Cortex of kidney (tissue), 1 donor: ENCODE measurements at places on chromosomes 2 and 18.

GRCh38 chr2:78420132-78420531 is 605.4 kb upstream of the REG3G start:
- no peak for DNase-seq

GRCh38 chr2:70656421-70657010 is 102.9 kb upstream of the TGFA start:
- DNase-seq = no peak

DNA sequence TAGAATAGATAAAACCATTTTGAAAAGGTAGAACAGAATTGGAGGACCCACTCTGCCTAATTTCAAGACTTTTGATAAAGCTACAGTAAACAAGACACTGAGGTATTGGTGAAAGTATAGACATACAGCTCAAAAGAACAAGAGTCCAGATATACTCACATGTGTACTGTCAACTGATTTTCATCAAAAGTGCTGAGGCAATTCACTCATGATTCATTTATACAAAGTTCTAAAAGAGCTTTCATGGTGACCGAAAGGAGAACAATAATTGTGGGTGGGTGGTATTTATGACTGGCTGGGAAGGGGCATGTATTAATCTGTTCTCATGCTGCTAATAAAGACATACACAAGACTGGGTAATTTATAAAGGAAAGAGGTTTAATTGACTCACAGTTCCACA is 7.3 kb downstream of the MAP4K3 start:
- no peak for DNase-seq

DNA sequence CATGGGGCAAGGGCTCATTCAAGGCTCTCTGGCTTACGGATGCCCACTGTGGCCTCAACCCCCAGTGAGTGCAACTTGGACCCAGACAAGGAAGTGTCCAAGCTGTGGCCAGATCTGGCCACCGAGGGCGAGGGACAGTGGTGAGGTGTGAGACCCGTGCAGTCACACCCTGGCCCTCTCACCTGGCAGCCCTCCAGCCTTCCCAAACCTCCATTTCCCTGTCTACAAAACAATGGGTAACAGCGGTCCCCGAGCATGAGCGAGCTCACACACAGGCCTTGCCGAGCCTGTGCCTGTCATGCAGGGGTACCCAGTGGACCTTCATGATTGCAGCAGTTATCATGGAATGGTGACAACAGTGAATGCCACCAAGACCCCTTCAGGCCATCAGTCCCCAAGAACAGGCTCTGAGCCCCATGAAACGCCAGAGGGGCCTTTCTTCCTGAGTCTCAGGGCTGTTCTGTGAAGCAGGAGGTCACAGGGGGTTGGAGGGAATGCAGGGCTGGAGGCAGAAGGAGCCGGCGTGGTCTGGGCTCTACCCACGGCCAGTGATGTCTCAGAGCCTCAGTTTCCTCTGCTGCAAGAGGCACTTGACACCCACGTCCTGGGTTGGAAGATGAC is 49.8 kb downstream of the RAMP1 start:
- no peak for DNase-seq

- DNase-seq = no peak
These were observed 12.1 kb downstream of the CD226 start for GRCh38 chr18:69935319-69936190.

- DNase-seq = no peak
These were observed 22.2 kb downstream of the KCNG2 start for GRCh38 chr18:79819968-79820351.

DNA sequence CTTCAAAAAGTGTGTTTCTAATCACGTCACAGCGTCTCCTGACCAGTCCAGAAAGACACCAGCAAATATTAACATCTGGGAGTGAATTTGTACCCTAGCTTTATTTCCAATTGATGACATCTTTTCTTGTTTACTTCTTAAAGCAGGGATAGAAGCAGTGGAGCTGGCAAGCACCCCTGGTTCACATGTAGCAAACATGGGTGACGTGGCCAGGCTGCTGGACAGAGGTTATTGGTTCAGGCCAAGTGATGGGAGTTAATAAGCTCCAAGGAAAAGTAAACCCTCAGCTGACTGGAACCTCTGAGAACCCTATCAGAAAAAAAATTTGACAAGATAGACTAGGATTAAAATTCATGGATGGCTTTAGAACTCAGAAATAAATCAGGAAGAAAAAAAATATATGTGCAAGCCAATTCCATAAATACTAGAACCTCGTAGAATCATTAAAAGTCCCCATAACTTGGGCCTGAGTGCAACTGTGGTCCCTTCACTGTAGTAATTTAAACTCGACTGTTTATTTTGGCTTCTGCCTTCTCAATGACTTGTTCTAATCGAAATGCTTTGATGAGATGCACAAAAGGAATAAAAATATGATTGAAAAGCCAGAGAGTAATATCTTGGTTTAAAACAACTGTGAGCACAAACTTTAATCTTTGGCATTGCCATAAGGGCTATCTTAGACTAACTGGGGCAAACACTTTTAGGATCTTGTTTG is 121.5 kb upstream of the CTAGE1 start:
- DNase-seq = no peak

DNA sequence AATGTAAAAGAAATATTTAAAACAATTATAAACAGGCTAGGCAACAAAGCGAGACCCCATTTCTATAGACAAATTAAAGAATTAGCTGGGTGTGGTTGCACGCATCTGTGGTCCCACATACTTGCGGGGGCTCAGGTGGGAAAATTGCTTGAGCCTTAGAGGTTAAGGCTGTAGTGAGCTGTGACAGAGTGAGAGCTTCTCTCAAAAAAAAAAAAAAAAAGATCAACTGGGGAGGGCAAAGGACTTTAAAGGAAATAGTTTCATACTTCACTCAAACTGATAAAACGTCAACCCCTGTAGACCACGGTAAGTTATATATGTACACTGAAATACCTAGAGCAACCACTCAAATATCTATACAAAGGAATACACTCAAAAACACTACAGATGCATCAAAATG is 37.5 kb downstream of the MGAT4A start:
- no peak for DNase-seq

DNA sequence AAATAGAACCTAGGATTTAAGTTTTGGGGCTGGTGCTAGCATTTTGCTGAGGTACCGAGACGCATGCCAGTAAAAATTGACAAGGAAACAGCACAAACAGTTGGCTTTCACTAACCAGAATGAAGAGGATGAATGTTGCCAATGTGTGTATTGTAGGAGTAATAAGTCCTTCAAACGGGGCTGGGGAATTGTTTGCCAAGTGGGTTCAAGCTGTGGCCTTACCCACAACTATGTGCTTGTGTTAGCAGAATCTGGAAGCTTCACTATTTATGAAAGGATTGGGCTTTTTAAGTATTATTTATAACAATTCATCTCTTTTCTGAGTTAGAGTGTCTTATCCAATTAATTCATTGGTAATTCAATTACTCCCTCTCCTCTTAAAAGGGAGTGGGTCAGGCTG is 15.0 kb upstream of the KIF5C start:
- DNase-seq = no peak

- DNase-seq = no peak
These were observed 228.3 kb downstream of the SRBD1 start for GRCh38 chr2:45382744-45383143.

DNA sequence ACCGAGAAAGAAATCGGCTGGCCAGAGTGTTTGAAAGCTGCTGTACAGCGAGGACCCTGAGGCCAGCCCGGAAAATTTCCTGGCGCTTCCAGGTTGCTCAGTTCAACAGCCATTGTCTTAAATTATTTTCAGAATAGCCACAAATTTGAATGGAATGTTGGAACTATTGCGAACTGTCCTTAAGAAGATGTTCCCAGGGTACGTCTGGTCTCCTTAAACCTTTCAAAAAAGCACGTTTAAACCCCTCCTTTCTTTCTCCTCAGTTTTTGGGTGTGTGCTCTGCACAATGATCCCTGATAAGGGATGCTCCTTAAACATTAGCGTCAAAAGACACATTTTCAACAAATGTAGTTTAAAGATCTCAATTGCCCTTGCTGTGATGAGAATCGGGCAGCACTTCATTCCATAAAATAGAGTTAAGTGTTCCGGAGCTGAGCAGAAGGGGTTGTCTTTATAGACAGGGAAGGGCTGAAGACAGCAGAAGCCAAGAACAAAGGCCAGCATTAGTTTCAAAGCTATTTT is 14.5 kb upstream of the LPIN2 start:
- DNase-seq = no peak

GRCh38 chr2:182504903-182505302 is 78.1 kb upstream of the PDE1A start:
- no peak for DNase-seq

DNA sequence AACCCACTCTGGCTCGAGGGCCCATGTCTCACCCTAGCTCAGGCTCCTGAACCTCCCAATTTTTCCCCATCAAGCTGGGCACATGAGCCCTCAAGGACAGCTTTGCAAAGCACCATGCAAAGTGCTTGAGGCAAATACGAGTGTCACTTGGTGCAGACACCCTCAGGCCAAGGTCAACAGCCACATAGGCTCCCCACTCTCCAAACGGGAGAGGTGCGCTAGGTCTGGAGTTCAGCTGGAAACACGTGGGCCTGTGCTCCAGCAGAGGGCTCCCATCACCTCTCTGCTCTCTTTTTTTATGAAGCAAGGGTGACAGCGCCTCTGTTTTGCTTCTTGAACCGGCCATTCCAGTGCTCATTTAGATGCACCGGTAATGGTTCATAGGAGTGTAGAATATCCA is 11.9 kb upstream of the ARHGAP25 start:
- DNase-seq = no peak

GRCh38 chr18:38688416-38688815 is 1122.8 kb upstream of the CELF4 start:
- DNase-seq = no peak

GRCh38 chr18:73784853-73785252 is 362.8 kb downstream of the FBXO15 start:
- DNase-seq = no peak

DNA sequence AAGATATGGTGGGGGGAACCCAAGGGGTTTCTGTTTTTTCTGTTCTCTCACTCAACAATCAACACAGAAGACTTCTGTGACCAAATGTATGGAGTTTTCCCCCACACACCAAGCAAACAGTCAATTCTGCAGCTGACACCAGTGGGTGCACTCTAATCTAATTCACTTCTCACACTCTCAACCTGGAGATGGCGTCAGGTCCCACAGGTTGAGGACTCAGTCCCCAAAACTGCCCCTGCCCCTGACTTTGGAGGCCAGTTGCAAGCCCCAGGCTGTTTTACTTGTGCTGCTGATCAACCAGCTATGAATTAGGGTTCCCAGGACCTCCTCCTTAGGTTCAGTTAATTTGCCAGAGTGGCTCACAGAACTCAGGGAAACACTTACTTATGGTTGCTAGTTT is 6.2 kb downstream of the RNU2-63P start:
- DNase-seq = no peak

DNA sequence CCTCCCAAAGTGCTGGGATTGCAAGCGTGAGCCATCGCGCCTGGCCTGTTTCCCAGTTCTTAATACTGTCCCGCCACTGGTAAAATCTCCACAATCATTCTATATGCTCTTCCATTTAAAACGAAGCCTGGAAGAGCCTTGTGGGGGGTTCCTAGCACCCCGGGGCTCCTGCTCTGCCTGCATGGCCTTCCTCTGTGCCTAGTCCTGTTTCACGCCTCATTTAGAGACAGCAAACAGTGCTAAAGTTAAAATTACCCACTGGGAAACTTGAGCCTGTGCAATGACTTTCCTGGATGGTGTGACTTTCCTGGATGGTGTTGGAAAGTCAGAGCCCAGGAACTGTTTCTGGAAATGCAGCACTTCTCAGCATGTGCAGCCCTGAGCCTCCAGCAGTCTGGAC is 55.0 kb downstream of the INPP5D start:
- no peak for DNase-seq

DNA sequence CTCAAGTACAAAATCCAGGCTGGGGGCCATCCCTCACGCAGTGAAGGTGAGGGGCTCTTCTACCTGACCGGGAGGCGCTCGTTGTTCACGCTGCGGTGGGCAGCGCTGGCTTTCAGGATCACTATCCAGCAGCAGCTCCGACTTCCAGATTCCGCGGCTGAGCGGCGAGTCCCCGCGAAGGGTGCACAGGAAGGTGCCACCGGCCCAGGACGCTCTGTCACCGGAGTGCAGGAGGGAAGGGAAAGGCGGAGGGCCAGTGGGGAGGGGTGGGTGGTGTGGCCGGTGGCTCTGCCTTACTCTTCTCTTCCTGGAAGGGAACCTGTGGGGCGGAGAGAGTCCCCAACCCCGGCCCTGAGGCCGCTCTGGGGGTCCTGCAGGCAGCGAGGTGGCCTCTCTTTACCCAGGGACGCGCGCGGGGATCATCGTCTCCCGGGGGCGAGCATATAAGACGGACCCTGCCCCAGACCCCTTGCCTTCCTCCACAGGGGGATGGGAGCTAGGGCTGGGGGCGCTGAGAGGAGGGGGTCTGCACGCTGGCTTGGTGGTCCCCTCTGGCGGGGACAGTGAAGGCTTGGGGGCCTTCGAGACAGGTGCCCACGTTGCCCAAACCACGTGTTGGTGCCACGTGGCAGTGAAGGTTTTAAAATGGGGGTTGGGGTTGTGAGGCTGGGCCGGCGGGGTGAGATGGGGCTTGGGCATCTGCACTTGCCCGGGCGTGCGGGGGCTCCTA is 26.9 kb upstream of the HS6ST1 start:
- no peak for DNase-seq

- DNase-seq = no peak
These were observed 5.4 kb downstream of the DIS3L2 start for GRCh38 chr2:231966886-231967285.

DNA sequence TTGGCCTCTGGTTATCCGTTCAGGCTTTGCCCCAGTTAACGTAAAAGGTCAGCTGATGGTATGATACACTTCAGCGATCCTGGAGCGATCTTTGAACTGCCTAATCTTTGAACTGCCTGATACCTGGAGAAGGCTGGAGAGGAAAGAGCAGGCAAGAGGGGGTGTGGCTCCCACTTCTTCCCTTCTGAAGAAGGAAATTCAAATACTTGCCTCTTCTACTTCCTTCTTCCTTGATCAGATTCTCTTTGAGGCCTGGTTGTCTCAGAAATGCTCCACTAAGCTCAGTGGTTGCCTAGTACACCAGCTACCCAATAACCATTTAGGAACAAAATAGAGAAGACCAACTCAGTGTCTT is 619 bp downstream of the GALM start:
- DNase-seq = no peak

- DNase-seq = no peak
These were observed 3.3 kb upstream of the HJURP start for GRCh38 chr2:233857511-233858141.

- no peak for DNase-seq
These were observed 35.5 kb downstream of the EFEMP1 start for GRCh38 chr2:55887901-55888624.
